NCI-H1048 (cell line): ENCODE measurements at places on chromosomes 12 and 14.

DNA sequence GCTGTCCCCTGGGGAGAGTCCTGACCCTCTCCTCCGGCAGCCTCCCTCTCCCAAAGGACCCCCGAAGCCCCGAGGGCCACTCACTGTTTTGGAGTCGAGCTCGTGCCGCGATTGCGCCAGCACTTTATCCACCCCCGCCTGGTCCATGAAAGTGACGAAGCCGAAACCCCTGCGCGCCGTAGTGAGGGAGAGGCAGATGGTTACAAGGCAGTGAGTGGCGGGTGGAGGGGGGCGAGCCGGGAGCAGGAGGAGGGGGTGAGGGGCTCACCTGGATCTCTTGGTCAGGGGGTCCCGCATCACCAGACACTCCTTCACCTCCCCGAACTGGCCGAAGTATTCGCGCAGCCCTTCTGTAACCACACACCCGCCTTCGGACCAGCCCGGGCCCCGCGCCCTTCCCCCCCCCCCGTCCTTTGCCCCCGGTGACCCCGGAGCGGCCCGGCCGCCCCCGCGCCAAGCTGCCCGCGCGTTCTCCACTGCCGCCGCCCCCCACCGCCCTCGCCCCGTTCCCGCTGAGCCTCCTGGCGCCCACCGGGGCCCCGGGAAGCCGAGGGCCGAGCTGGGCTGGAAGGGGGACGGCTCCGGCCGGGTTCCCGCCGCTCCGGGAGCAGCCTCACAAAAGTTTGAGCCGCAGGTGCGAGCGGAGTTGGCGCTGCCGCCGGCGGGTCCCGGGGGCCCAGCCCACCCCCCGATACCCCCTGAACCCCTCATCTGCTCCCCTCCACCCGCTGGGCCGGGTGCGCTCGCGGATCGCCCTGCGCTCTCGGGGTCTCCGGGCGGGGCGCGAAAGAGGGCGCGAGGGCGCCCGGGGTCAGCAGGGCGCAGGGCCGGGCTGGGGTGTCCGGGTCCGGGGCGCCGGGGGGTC is 808 bp downstream of the MSI1 start:
- DNase-seq, result no peak

DNA sequence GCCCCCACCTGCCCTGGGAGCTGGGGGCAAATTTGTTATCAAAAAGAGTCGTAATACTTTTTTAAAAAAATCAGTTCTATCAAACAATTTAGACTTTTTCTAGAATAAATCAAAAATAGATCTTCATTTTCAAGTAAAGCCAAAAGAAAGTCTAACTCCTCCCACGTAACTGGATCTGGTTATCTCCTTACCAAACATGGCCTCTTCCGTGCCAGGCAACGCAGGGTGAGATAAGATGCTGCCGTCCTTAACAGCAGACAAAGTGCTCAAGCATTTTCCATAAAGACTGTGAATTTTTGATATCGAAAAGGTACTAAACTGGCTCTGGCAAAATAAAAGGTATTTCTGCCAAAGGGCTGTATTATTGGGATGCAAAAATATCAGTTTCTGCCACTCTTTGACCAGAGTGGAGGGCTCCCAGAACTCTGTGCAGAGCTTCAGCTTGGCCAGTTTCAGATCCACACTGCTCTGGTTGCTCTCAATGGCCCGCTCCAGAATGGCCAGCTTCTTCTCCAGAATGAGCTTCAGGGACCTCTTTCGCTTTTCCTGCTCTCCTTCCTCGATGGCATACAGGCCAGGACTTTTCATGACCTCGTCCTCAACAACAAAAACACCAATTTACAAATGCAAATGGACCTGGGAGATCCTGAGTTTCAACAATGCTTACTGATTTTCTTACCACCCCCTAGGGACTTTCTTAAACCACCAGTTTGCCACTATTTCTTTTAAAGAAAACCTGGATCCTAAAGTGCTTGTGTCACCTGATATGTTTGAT is 29.0 kb downstream of the NRDE2 start:
- DNase-seq, result no peak

GRCh38 chr14:104751539-104752422 is 1.2 kb upstream of the SIVA1 start:
- no peak for DNase-seq

GRCh38 chr14:95841668-95842067 is 35.0 kb upstream of the TUNAR start:
- DNase-seq, result no peak

DNA sequence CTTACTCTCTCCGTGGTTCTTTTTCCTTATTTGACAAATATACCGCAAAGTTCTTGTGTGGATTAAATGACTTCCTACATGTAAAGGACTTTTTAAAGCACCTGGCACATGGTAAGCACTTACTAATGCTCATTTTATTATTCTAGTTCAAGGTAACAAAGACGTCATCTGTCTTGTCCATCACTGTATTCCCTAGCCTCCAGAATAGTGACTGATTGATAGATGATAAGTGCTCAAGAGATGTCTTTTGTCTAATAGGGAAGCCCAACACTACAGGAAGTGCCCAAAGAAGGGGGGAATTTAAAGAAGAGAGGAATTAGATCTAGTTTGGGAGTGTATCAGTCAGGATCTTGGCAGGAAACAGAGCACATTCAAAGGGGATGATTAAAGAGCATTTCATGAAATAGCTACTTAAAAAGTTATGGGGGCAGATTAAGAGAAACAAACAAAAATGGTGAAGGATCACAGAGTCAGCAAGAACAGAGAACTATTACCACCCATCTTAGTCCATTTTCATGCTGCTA is 151.9 kb downstream of the GXYLT1 start:
- no peak for DNase-seq

- no peak for DNase-seq
Measured at GRCh38 chr14:24290746-24291145, 8.8 kb downstream of the DHRS1 start.
